ENCODE measurements at places on chromosomes 13 and 19.

- no peak for DNase-seq
Measured at GRCh38 chr19:16228637-16229321, 31.1 kb downstream of the AP1M1 start.

DNA sequence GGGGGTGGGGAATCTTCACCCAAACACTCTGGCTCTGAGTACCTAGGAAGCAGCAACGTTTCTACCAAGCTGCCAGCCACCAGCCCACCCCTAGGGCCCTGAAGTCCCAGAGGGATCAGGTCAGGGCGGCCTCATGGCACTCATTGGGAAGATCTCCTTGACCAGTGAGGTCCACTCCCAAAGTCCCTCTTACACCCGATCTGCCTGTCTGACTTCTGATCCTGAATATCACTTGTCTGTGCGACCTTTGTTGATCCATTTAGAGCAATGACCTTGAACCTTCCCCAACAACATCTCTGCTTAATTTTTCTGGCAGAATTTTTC is 2.1 kb upstream of the GNA15 start:
- DNase-seq: no peak

- DNase-seq: peak; percentile 60
Measured at GRCh38 chr13:72726726-72727416, 558 bp downstream of the MZT1 start.

GRCh38 chr19:41551212-41551610 is 24.8 kb upstream of the CEACAM21 start:
- DNase-seq: no peak

DNA sequence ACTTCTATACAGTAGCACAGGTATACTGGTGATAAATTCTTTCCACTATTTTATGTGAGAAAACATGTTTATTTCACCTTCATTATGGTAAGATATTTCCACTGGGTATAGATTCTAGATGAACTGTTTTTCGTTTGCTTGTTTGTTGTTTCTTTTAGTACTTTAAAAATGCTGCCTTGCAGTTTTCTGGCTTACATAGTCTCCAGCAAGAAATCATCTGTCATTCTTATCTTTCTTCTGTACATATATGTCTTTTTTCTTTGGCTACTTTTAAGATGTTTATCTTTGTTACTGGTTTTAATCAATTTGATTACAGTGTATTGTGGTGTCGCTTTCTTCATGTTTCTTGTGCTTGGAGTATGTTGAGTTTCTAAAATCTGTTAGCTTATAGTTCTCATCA is 333.3 kb upstream of the HTR2A start:
- DNase-seq: no peak

DNA sequence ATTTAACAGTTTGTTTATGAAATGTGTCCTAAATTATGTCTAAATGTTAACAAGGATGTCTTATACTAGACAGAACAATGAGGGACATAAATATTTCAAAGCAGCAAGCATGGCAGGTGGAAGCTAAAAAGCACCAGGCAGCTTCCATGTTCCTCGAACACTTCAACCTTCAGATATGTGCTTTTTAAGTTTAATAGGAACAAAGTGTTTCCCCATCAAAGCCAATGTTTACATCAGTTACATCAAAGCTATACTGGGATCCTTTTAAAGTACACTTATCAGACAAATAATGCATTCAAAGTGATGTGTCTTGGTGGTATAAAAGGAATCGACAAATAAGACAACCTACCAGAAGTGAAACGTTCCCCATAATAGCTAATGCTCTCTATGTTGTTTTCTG is 2841.1 kb upstream of the PCDH20 start:
- no peak for DNase-seq

DNA sequence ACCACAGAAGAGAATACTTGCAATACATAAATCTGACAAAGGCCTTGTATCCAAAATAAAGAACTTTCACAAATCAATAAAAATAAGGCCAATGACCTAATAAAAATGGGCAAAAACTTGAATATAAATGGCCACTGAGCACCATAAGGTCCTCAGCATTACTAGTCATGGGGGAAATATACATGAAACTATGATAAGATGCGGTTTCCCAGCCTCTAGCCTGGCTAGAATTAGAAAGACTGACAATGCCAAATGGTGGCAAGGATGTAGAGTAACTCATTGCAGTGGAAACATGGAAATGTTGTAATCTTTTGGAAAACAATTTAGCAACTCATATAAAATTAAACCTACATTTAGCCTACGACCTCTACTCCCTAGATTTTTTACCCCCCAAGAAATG is 227.1 kb downstream of the GGACT start:
- no peak for DNase-seq

DNA sequence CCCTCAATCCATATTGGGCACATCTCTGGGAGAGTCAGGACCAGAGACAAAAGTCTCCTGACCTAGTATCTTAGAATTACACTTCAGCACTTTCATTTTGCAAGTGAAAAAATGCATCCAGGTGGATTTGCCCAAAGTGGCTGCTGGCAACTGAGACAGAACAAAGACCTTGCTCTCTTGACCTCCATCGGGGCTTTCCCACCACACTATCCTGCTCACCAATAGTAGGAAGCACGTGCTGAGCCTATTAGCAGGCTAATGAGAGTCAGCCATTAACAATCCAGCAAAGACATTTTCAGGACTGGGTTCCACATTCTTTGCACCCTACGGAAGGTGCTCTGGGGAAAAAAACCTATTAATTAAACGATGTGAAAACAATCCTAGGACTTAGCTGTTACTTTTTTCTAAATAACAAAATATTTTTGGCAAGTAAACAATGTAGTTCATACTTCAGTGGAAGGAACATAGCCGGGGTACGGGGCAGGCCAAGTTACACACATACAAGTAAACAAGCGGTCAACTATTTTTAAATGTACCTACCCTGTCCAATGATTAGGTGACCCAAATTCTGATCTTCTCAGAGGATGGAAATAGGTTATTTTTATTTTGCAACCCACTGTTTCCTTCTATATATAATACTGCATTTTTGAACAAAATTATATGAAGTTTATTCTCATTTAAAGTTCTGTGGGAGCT is 78.6 kb downstream of the CDADC1 start:
- no peak for DNase-seq
